ENCODE measurements at places on chromosomes 4 and X.

GRCh38 chr4:44146516-44146915 is 302.1 kb downstream of the KCTD8 start:
- no peak for DNase-seq

- DNase-seq: no peak
These were observed 11.9 kb downstream of the BMX start for GRCh38 chrX:15512401-15512965.

DNA sequence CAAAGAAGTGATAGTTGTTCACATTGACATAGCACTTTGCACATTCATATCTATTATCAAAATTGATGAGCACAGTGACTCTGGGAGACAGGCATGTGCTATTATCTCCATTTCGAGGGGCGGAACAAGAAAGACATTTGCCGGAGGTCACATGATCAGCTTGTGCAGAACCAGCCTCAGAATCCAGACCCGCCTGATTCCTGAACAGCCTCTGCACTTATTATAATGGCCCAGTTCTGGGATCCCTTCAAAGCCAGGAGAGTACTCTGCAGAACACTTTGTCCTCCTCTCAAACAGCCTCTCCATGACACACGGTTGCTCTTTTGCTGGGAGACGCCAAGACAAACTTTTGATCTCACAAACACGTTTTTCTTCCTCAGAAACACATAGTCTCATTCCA is 48.4 kb downstream of the RWDD4 start:
- no peak for DNase-seq

DNA sequence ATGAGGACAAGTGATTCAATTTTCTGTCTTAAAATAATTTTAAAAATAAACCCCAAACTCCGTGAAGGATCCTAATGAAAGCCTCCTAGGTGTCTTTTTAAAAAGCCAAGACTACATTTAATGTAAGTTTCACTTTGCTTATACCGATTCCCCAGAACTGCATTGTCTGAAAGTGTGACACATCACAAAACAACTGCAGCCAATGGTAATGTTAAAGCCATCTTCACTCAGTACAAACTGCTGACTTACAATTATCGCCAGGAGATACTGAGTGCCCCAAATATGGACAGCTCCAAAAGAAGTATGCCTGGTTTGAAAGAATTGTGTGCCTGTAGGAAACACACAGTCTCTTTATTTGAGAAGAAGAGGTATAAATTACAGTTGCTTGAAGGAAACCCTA is 73.7 kb upstream of the SPANXB1 start:
- no peak for DNase-seq
